NCI-H526 (cell line): ENCODE measurements at places on chromosomes 16 and 17.

- DNase-seq, result no peak
These were observed 39.8 kb downstream of the KIAA0513 start for GRCh38 chr16:85067426-85067825.

- DNase-seq, result no peak
These were observed 678 bp downstream of the EXOC7 start for GRCh38 chr17:76102944-76103273.

DNA sequence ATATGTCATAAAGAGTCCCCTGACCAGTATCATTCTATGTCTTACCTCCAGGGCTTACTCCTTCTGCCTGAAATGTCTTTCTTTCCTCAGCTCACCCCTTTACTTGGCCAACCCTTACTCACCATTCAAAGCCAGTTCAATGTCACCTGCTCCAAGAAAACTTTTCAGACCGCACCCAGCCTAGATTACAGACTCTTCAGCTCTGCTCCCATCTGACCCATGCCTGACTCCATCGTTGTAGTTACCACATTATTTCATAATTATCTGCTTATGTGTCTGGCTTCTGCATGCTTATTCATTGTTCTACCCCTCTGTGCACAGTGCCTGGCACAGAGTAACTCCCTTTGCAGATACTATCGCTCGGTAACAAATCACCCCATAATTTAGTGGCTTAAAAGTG is 62.5 kb upstream of the TOB1 start:
- DNase-seq, result no peak

DNA sequence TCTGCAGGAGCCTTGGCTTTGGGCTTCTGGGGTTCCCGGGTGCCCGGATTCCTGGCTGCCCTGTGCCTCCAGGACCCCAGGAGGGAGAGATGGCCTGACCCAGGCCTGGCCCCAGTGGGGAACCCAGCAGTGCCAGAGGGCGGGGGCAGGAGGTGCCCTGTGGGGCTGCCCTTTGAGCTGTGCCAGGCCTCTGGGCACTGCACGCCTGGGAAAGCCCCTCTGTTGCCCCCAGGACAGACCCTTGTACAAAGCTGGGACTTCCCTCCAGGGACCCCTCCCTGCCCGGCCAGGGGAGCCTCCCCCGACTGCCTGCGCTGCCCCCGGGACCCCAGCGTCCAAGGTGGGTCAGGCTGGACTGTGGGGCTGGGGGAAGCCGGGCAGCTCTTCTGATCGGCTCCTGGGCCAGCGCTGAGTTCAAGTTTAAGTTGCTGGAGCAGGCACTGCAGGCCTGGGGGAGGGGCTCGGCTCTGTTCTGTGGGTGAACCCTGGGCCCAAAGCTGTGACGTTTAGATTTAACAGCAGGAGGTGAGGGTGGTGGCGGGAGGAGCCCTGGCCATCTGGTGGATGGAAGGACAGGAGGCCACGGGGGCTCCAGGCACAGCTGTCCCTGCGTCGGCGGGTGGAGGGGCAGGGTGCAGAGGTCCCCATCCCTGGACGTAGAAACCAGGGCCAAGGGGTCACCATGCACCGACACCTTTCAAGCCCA is 27.6 kb upstream of the C1QTNF8 start:
- no peak for DNase-seq

DNA sequence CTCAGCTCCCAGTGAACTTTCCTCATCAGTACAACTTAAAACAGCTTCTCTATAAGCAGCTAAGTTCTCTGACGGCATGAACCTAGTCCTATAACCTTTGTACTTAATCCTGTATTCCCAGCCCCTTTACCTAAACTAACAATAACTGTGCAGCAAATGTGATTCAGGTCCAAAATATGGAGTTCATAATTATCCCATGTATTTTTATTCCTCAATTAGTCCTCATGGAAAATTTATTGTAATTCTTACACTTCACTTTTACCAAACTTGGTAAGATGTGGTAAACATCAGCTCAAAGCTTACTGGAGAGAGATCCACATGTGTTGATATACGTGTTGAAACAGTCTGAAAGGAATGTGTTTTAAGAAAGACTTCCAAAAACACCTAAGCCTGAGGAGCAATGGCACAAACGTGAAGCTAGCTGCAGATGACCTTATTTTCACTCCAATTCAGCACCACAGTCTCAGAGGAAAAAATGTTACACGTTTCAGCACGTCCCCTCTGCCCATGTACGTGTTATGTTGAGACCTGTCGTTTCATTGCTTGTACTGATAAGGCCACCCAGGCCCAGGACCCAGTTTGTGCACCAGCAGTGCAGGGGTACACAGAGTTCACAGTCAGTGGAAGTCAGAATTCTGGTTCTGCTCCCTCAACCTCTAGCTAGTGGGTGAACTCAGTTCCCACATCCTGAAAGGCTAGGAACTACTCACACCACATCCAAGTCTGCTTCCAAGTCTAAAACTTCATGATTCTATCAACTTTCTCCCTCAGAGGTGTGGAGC is 7.1 kb downstream of the USP31 start:
- no peak for DNase-seq

GRCh38 chr17:80287806-80288567 is 27.3 kb downstream of the RNF213 start:
- DNase-seq, result no peak
